AG20443 (cell line): ENCODE measurements at places on chromosomes 3 and 15.

DNA sequence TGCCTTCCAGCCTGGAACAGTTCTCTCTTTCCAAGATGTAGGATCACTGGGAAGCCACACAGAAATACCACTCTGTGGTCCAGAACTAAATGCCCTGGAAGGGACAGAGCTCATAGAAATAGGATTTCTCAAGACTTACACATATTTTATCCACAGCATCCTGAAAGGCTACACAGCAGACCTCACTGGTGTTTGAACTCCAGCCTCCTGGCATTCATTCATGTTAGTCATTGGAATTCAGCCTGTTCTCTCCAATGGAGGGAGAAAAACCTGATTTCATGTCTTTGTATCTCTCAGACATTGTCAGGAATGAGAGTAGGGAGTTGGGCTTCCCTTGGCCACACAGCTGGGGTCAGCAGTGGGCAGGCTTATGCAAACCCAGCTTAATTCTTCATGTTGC, 121.1 kb upstream of the PPP2R3A start:
- DNase-seq = peak; percentile 47

DNA sequence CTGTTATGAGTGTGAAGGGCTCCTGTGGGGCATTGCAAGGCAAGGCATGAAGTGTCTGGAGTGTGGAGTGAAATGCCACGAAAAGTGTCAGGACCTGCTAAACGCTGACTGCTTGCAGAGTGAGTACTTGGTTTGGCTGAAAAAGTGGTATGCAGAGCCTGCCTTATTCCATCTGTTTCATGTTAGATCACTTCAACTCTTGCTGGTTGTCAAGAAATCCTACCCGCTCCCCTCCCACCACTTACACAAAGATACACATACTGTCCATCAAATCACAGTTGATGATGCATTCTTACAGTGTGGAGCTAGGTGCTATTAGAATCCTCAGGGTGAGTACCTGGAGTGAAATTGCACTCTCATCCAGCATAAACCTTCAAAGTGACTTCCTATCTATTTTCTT, 272.1 kb downstream of the UNC13C start:
- DNase-seq = no peak

- no peak for DNase-seq
Observed at GRCh38 chr15:66834881-66835878, 133.1 kb downstream of the SMAD6 start.

- DNase-seq = no peak
Observed at GRCh38 chr3:52259448-52259847, 13.9 kb downstream of the PPM1M start.

DNA sequence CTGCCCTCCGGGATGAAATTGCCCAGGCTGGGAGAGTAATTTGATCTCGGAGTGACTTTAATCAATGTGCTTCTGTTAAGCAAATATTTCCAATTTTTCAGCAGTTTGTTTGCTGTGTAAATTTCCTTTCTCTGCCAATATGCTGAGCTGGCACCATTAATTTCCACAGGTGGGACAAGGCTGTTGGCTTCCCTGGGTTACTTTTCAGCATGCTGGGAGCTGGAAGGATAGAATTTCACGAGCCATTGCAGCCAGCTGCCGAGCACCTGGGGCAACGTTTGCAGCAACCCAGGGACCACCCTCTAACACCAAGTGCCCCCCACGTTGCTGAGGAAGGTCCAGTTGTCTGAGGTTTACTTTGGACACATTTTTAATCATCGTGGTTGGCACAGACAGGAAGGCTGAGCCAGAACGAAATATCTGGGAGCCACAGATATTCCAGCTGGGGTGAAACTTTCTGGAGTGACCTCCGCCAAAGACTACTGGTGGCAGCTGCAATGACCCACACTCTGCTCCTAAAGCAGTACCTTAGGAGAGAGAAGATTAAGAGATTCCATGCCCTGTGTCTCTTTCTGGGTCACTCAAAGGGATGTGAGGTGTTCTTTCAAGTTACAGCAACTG, 293.3 kb upstream of the RGMA start:
- no peak for DNase-seq

- DNase-seq = no peak
Observed at GRCh38 chr3:53616321-53616720, 121.9 kb downstream of the CACNA1D start.

- DNase-seq = peak; percentile 69
Observed at GRCh38 chr3:170809007-170809974, 60.7 kb downstream of the RPL22L1 start.

- no peak for DNase-seq
Observed at GRCh38 chr3:136898954-136899353, 36.9 kb downstream of the NCK1 start.

DNA sequence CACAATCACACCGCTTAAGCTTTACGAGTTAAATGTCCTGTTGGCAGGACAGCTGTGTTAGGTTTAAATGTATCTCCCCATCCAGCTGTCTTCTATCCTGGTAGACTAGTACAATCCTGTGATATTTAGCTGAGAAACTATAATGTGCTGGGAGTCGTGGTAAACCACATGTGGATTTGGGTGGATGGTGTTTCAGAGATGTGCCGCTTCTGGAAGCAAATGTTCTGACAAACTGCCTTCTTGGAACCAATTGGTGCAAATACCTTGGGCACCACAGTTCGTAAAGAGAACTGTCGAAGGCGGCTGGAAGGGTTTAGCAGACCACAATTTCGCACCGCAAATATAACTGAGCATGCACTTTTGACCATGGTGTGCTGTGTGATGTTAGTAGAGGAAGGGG, 15.0 kb downstream of the SCG5 start:
- no peak for DNase-seq

DNA sequence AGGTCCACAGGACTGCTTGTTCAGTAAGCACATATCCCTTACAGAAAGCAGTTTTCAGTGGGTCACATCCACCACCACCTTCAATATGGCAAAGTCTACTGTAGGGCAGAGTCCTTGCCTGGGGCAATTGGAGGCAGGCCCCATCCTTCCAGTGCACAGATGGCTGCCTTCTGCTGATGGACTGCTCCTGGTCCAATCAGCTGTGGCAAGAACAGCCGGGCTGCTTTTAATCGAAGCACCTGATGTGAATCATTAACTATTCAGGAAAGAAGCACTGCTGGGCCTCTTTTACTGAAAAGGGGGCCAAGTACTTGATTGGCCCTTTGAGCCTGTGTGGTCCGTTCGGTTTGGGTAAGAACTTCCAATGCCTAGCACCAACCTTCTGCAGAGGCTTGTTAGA, 24.4 kb downstream of the LARS2 start:
- DNase-seq = no peak

GRCh38 chr3:181881749-181882148, 170.0 kb downstream of the SOX2 start:
- DNase-seq = no peak

- no peak for DNase-seq
Observed at GRCh38 chr3:97674461-97674860, 90.1 kb upstream of the ARL6 start.

- peak; percentile 20 for DNase-seq
Observed at GRCh38 chr3:148366743-148367410, 330.8 kb upstream of the AGTR1 start.

DNA sequence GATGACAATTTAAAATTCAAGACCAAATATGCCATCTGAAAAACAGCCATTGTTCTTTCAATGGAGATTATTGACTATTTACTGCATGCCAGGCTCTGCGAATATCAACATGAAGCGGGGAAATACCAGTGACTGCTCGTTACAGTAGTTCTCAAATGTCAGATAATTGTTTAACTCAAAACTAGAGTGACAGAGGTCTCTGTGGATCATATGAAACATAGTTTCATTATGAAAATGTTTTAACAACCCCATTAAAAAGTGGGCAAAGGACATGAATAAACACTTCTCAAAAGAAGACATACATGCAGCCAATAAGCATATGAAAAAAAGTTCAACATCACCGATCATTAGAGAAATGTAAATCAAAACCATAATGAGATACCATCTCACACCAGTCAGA, 50.0 kb upstream of the GPR149 start:
- DNase-seq = no peak

DNA sequence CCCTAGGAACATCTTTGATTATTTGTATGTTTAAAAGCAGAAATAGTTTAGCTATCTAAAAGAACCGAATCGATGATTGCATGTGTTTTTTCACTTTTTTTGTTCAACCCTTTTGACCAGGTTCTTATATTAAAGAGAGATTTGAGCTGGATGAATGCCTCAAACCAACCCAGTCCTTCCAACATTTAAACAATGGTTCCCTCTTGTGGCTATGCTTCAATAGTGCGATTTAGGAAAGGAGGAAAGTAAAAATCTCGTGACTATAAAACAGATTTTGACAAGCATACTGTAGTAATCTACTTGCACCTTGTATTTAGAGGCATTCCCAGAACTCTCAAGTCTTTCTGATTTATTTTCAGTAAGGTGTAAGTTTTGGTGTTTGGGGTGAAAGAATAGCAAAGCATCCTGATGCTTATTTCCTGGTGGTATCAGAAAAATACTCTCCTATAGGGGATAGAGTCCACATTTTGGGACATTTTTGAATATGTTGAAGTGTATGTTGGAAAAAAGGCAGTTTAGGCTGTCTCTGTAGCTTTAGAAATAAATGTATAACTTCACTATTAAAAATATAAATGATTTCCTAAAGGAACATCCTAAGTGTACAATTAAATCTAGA, 159.6 kb upstream of the KCNH8 start:
- DNase-seq = no peak

DNA sequence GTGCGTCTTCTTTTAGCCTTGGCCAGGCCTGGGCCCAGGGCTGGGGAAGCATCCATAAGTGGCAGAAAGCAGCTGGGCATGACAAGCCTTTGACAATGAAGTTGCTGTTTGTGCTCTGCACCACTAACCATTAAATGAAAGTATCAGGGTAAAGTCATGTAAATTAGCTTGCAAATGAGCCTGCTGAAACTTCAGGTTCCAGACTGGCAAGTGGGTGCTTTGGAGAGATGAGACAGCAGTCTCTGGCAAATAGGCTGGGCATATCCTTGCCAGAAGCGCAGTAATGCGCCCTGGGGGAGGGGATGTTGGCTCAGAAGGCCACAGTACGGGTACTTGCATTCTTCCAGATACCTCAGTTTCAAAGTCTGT, 40.7 kb downstream of the RAB6B start:
- DNase-seq = no peak

DNA sequence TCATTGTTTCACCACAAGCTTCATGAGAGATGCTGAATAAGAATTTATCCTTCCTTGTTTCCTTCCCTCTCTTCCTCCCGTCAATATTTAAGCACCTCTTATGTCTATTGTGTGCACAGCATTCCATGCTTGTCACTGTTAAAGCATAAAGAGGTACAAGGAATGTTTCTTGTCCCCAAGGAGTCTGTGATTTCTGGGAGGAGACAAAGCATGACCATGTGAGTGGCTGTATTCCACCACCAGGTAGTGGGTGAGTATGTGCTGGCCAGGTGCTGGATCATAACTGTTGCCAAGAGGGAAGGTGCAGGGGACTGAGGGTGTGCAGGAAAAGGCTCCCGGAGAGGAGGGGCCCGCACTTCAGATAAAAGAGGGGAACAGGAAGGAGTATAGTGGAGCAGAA, 62.9 kb upstream of the GSK3B start:
- no peak for DNase-seq

- no peak for DNase-seq
Observed at GRCh38 chr3:71881041-71881440, 96.1 kb upstream of the PROK2 start.

DNA sequence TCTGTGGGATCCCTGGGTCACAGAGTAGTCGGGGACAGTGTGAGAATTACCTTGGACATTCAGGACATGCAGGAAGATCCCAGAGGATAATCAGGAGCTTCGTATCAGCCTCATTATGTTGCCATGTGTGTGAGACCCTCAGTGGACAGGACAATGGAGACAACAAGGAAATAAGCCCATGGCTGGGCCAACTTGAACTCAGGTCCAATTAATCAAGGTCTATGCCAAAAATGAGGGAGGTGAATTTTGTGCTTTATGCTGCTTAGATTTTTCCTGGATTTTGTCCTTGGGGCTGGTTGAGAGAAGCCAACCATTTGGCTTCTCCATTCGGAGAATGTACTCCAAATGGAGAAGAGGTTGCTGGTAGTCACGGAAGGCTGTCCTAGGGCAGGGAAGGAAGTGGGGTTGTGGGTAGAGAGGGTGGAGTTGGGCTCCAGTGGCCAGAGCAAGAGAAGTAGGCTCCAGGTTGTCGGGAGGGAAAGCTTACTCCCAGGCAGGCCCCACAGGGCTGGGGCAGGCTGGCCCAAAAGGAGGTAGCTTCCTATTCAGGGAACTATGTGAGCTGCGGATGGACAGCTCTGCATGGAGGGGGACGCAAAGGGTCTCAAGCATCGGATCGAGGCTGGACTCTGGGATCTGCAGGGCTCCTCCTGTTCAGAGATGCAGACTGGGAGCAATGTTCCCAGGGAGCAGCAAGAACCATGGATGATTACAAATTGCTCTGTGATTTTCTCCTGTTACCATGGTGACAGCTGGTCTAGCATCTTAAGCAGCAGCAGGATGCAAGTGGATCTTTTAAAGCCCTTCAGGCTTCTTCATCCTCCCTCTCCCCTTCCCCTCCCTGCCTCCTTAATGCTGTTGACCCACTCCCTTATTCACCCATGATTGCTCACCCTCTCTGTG, 91.1 kb downstream of the WNT7A start:
- no peak for DNase-seq

GRCh38 chr3:44509393-44509921, 32.0 kb upstream of the ZNF445 start:
- no peak for DNase-seq

- DNase-seq = peak; percentile 6
Observed at GRCh38 chr3:17544632-17545031, 197.8 kb downstream of the TBC1D5 start.

GRCh38 chr3:41933154-41933676, 28.7 kb downstream of the ULK4 start:
- peak; percentile 58 for DNase-seq

DNA sequence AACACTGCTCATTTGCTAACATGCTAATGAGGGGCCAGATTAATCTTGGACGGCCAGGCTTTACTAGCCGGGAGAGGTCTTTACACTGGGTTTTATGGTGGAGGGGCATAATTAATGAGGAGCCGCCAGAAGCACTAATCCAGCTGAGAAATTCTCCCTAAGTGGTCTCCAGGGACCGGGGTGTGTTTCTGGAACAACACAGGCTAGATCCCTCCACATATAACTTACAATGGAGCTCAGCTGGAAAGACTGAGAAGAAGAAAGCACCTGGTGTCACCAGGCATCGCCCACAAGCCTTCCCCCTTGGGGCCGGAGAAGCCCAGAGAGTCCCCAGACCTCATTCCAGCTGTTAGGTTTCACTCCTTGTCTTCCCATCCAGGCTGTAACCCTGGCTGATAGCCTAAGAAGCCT, 127.5 kb downstream of the MEGF11 start:
- no peak for DNase-seq

- DNase-seq = no peak
Observed at GRCh38 chr3:9137676-9138075, 111.8 kb downstream of the SRGAP3 start.

GRCh38 chr15:40999190-40999589, 45.9 kb downstream of the CHAC1 start:
- DNase-seq = peak; percentile 25

GRCh38 chr3:159150180-159150579, 348.3 kb downstream of the MFSD1 start:
- no peak for DNase-seq

DNA sequence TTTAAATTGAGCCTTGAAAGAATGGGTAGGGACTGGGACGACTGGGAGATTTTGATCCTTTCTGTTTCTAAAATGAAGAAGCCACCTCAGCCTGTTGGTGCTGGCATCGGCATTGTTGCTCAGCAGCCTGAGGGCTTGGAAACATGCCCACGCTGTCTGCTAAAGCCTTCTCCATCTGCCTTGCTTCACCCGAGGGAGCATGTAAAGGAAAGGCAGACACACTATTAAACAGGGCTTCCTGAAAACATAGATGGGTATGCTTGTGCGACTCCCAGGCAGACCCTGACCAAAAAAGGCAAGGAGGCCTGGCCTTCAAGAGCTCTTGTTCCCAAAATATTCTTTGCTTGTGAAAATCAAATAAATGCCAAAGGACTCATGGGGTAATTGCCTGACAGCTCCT, 84.2 kb upstream of the SLC4A7 start:
- peak; percentile 86 for DNase-seq
